ENCODE measurements at places on chromosomes 13 and 19.

DNA sequence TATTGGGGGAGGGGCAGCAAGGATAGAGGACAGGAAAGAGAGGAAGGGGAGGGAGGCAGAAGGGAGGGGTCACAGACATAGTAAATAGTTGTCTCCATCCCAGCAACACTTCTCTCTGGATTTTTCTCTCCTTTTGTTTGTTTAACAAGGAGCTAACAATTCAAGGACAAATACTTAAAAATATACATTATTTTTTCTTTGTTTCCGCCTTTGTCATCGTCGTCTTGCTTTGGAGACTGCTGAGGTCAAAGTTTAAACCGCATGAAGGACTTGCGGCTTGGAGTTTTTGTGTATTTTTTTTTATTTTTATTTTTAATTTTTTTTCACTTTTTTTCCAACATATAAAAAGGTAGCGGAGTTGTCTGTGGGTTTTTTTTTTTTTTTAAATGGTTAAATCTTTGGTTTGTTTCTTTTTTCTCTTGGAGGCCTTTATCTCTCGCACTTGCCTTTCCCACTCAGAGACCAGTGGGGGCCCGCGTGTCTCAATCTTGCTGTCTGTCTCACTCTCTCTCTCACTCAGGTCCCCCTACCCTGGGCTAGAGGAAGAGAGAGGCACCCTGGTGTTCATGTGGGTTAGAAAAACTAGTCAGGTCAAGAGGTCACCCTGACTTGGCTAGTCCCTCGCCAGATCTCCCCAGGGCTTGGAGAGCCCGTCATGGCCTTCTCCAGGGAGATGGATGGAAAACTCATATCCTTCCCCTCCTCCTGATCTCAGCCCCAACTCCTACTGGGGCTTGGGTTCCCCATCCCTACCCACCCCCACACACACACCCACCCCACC is 11.0 kb downstream of the ZNF574 start:
- DNase-seq, result no peak

- no peak for DNase-seq
Measured at GRCh38 chr19:53882391-53883050, 524 bp downstream of the PRKCG start.

DNA sequence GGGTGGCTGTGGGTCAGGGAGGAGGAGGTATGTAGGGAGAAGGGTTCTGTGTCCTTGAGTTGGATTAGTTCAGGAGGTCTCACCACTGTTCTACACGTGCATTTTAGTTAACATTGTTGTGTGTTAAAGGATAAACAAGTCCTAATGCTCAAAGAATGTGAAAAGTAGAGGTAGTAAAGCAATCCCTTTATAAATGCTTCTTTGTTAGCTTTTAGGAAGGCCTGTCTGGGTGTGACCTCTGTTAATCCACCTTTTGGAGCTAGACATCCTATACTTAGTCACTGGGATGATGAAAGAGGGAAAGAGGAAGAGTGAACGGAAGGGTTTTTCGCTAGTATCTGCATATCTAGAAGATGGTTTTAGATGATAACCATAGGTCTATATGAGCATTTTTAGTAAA is 42.2 kb upstream of the FLT1 start:
- DNase-seq, result no peak

DNA sequence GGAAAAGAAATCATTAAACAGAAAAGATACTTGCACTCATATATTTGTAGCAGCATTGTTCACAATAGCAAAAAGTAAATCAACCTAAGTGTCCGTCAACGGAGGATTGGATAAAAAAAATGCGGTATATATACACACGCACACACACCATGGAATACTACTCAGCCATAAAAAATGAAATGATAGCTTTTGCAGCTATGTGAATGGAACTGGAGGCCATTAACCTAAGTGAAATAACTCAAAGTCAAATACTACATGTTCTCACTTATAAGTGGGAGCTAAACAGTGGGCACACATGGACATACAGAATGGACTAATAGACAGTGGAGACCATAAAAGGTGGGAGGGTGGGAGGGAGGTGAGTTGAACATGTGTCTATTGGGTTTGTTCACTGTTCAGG is 18.4 kb downstream of the WBP4 start:
- DNase-seq, result no peak

- DNase-seq, result no peak
Measured at GRCh38 chr13:109788372-109789111, 2.2 kb upstream of the IRS2 start.

DNA sequence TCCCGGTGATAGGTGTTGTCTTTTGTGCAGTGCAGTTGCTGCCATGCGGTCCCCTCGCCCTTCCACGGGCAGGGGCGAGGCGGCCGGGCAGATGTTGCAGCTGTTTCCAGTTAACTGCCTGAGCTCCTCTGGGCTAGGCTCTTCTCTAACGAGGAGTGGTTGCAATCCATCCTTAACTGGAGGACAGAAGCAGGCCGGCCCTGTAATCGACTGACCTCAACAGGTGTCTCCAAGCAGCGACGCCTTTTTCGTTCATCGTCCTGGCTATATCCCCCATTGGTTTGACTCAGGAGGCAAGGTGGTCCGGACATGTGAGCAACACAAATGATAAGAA is 1.9 kb upstream of the TSC22D1 start:
- DNase-seq, result no peak

GRCh38 chr13:65330691-65331090 is 1899.4 kb downstream of the PCDH9 start:
- no peak for DNase-seq

DNA sequence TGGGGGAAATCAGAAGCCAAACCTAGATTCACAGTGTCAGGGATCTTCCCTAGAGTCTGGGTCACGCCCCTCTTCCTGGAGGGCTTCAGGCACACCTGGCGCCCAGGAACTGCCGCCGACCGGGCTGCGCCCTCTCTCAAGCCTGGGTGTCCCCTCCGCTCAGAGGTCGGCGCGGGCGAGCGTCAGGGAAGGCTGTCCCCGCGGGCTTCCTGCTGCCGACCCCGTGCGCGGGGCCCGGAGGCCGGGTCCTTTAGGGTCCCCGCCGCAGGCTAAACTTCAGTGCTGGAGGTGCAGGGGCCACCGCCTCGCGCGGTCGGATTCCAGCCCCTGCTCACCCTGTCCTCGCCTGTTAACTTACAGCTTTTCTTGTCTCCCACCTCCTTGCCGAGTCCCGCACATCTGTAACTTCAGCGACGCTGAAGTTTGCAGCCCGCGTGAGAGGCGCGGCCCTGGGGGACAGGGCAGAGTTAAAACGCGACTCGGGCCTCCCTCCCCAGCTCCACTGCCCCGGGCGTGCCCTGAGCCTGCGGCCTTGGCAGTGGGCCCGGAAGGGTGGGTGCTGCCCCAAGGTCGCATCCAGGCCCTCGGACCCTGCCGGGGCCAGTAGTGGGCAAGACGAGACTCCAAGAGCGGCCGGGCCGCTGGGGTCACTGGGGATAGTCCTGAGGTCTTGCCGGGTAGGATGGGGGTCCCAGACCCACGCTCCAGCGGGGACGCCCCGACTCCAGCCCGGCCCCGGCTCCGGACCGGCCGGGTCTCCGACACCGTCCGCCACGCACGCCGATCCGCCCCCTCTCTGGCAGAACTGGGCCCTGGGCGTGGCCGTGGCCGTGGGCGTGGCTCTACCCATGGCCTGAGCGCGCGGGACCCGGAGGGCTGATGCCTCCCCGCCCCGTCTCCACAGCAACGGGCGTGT is 95.6 kb upstream of the ZNF98 start:
- no peak for DNase-seq

DNA sequence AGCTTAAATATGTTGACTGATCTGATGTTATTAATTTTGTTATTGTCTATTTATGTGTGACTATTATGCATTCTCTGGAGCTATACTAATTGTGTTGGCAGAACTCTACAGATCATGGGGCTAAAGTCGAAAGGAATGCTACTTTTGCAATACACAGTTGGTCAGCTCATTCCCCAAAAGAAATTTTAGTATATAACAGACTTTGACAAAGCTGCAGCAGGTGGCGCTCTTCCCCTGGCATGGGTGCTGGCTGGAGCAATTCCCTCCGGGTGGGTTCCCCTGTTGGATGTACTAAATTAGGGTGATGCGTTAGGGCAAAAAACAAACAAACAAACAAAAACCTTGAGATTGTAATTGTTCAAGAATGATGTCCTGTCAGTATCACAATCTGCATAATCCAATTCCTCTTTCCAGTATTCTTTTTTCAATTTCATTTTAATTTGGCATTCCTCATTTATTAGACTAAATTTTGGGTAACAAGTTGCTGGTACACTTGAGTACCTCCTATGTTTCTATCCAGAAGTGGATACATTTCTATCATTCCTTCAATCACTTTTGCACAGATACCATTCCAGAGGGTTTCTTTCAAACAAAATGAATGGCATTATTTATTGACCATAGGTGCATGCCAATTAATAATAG is 322.8 kb upstream of the EDNRB start:
- no peak for DNase-seq

DNA sequence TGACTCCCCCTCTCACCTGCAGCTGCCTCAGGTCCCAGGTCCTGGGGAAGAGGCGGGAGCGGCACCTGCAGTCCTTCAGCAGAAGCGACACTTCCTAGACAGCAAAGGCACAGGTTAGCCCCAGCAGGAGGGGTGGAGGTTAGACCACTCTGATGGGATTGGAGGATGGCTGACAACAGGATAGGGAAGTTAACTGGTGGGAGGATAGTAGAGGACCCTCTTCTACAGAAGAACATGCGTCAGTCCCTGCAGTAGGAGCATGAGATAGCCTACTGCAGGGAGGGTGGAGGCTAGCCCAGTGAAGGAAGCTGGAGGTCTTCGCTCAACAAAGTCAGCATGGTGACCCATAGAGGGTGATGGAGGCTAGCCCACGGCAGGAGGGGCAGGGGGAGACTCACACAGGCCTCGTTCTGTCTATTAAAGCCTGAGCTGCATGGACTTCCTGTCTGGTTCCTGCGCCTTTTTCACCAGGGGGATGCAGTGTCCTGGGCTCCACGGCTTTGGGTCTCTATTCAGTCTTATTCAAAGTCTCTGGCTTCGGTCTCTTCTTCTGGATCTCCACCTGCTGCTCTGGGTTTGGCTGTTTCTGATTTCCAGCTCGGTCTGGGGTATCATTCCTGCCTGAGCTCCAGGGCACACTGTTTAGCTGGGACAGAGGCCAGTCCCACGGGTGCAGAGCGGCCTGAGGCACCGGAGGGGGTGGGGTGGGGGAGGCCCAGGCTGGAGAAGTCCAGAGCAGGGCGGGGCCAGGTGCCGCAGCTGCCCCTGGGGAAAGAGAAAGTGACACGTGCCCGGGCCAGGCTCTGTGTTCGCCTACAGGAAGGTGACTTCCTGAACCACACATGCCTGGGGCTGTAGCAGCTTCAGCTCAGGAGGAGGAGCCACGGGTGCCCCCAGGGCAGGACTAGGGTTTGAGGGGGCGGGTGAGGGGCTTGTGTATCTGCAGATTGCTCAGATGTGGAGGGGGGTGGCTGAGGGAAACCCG is 7.3 kb downstream of the IFNL3 start:
- no peak for DNase-seq

DNA sequence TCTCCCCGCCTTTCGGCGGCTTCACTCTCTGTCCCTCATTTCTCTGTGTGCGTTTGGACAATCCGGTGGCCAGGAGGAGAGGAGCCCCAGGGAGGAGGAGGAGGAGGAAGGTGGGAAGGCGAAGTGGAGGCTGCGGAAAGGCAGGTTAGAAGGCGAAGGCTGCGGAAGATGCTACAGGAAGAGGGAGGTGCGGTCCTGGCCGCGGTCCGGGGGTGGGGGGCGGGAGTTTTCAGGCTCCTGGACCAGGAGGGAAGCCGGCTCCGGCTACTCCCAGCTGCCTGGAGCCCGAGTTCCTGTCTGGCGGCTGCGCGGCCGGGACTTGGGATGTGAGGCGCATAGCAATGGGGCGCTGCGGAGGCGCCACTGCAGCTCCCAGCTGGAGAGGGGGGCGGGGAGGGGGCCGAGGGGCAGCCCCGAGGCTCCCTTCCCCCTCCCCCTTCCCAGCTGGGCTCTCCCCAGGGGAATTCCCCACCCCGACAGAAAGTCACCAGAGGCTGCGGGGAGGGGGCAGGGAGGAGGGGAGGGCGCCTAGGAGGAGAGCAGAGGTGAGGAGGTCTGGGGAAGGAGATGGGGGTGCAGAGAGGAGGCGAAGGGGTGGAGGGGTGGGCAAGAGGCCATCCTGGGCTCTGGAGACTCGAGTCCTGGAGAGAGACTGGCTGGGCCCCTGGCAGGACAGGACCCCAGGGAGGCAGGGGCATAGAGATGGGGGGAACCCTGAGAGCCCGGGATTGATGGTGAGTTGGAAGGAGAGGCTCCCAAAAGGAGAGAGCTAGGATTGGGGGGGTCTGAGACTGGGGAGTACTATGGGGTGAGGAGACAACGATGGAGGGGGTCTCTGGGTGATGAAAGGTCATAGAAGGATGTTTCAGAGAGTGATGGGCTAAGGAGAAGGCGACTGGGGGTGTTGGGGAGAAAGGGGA is 2.0 kb downstream of the LRRC4B start:
- no peak for DNase-seq

GRCh38 chr13:110440946-110441731 is 120.4 kb downstream of the RAB20 start:
- no peak for DNase-seq

- DNase-seq, result no peak
Measured at GRCh38 chr13:30907121-30907861, 1.2 kb downstream of the MEDAG start.

DNA sequence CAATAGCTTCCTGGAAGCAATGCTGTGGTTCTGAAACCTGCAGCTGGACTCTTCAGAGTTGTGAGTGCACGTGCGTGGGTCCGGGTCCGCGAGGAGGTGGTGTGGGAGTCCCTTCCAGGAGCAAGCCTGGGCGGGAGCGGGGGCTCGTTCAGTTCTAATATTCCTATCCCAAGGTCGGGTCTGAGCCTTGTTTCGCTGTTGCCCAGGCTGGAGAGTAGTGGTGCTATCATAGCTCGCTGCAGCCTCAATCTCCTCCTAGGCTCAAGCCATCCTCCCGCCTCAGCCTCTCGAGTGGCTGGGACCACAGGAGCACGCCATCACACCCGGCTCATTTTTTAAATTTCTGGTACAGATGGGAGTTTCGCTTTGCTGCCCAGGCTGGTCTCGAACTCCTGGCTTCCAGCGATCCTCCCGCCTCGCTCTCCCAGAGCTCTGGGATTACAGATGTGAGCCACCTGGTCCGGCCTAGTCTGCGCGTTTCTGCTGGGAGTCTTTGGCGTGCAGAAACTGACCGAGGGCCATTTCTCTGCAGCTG is 625 bp downstream of the ZFP82 start:
- no peak for DNase-seq

- no peak for DNase-seq
Measured at GRCh38 chr19:5925830-5926427, 11.9 kb downstream of the CAPS start.

- DNase-seq, result no peak
Measured at GRCh38 chr19:4014541-4015491, 7.3 kb downstream of the PIAS4 start.

- DNase-seq, result no peak
Measured at GRCh38 chr13:43516401-43516833, 270.4 kb downstream of the ENOX1 start.

DNA sequence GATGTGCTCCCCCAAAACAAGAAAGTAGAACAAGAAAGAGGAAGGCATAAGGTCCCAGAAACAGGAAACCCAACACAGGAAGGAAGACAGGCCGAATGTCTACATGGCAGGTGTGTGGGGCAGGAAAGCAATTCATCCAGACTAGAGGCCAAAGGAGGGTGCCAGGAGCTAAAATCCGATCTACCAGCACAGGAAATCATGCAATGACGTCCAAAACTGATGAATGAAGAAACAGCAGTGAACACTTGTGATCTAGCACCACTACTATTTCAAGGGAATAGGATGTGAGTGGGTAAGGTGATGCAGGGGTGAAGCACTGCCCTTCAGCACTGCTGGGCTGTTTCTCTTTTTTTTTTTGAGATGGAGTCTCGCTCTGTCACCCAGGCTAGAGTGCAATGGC is 59.1 kb downstream of the DOCK9 start:
- no peak for DNase-seq
